NCI-H187 treated with DMSO at 0.1 percent for 48 hours (cell line): ENCODE measurements at places on chromosomes 13 and 19.

GRCh38 chr19:517721-518597 is 10.7 kb downstream of the TPGS1 start:
- DNase-seq, result no peak

DNA sequence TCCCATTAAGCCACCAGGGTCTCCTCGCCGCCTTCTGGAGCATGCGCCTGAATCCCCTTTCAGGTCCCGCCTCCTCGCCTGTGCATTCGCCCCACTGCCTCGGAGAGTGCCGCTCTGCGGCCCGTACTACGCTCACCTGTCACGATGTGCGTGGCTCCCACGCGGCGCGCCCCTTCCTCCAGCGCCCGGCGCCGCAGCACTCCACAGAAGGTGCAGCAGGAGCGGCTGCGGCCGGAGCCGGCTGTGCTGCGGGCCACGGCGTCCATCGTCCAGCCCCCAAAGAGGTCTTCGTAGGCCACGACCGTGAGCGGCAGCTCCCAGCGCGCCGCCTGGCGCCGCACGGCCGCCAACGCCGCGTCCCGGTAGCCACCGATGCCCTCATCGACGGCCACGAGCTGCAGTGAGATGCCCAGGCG is 4.3 kb downstream of the CTU1 start:
- no peak for DNase-seq

GRCh38 chr13:99722931-99723330 is 221.7 kb downstream of the TM9SF2 start:
- no peak for DNase-seq

GRCh38 chr19:48353677-48354076 is 10.1 kb downstream of the TMEM143 start:
- no peak for DNase-seq

DNA sequence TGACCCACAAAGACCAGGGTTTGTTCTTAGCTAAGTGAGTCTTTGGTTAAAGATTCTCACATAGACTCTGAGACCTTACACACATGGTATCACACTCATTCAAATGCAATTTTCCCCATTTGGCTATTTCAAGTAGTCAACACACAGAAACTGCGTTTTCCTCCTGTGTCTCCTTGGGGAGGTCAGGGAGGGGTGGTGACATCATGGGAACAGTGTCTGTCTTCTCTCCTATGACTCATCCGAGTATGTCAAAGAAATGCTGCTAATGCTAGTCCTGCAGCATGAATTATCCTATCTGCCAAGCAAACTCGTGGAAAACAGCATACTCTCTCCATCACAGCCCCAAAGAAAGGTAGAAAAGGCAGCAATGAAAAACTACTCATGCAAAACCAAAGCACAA is 100.2 kb downstream of the ENOX1 start:
- DNase-seq, result no peak

DNA sequence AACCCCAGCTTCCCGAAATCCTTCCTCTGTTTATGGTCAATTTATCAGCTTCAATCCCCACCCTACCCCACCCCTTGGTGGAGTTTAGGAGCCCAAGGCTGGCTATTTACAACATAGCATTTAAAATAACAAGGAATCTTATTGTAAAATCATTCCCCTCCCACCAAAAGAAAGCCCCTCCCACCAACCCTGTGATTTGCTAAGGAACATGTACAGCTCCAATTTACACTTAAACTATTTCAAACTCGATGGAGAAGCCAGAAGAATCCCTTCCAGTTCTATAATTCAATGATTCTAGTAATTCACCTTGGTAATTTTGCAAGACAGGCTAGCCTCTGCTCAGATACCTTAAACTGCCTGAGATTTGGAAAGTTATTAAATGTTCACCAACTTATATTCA is 3.0 kb downstream of the LATS2 start:
- DNase-seq, result no peak
